ENCODE measurements at places on chromosomes 6 and 20.

DNA sequence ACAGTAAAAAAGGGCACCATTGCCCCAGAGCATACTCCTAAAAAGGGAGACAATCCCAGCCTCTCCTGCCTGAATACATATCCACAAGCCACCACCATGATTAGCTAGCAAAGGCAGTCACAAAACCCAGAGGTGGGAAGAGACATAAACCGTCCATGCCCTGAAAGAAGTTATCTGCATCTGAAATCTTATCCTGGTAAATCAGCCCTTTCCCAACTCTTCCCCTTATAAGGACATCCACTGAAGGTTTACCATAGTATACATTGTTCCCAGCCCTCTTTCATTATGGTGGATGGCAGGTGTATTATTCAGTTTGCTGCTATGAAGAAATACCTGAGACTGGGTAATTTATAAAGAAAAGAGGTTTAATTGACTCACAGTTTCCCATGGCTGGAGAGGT is 95.2 kb downstream of the TBC1D7 start:
- DNase-seq, result no peak

- no peak for DNase-seq
Measured at GRCh38 chr6:154408891-154409500, 52.4 kb upstream of the IPCEF1 start.

DNA sequence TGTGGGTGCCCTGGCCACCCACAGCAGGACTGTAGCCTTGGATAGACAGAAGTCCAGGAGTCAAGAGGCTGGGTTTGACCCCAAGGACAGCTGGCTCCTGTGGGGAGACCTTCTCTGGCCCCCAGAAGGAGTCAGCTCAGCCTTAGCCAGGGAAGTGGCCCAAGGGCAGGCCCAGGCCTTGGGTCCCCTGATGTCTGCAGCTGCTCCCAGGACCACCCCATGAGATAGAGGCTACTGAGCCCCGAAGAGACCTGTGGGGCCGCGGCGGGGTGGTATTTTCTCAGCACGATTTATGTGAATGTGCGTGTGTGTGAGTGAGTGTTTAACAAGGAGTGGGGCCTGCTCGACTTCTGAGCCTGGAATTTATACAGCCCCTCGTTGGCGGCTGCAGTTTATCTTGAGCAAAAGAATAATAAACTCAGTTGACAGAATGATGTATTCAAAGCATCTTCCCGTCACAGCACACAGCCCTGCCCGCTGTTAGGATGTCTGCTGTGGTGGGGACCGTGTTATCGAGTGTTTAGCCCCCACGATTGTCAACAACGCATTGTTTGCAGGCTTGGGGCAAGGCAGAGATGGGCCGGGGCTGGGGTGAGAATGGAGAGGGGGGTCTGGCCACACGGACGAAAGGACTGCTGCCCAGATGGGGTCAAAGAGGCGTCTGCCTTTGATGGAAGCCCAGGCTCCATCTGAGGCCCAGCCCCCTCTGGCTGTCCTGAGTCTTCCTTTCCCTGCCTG is 163.3 kb downstream of the VEGFA start:
- no peak for DNase-seq

- DNase-seq, result no peak
Measured at GRCh38 chr6:106469882-106470281, 109.4 kb downstream of the CRYBG1 start.

DNA sequence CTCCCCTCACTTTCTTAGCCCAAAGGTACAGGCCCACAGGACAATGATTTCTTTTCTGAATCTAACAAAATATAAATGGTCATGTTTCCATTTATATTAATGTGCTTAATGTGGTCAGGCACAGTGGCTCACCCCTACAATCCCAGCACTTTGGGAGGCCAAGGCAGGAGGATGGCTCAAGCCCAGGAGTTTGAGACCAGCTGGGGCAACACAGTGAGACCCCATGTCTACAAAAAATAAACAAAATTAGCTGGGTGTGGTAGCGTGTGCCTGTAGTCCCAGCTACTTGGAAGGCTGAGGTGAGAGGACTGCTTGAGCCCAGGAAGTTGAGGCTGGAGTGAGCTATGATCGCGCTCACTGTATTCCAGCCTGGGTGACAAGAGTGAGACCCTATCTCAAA is 77.2 kb upstream of the TULP1 start:
- no peak for DNase-seq

DNA sequence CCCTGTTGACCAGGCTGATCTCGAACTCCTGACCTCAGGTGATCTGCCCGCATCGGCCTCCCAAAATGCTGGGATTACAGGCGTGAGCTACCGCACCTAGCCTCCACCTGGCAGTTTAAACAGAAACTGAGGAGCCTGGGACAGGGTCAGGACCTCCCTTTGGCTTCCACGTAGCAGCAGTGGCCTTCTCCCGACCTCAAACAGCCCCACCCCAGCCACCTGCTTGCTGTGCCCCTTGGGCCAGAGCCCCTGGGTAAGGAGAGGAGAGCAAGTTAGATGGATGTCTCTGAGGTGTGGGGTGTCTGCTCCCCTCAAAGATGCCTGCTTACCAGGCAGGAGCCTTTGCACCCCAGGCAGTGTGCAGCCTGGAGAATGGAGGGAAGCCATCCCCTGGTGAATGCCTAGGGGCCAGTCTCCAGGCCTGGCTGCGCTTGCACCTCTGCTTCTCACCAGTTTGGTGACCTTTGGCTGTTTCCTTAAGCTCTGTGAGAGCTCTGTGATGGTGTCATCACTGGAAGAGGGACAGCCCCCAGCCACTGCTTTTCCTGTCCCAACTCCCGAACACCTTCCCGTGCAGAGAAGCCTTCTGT is 42.1 kb upstream of the MDFI start:
- DNase-seq, result no peak

DNA sequence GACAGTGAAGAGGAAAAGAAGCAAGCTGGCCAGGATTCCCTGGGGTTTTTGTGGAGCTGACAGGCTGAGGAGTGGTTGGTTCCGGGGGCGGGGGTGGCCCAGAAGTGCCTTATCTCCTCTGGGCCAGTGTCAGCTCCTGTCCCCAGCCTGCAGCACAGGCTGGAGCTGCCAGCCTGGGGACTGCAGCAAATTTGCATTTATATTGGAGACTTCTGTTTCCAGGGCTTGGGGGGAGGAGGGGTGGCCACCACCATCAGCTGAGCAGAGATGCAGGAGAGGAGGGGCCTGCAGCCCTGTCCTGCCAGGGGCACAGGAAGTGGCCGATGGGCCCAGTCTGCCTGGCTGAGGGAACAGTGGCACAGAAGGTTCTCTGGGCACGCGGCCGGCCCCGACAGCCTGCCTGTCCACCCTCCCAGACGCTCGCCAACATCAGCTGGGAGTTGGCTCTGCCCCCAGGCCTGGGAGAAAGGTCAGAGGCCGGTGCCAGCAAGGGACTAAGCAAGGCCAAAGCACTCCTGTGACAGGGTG is 24.3 kb upstream of the SCRT2 start:
- no peak for DNase-seq

DNA sequence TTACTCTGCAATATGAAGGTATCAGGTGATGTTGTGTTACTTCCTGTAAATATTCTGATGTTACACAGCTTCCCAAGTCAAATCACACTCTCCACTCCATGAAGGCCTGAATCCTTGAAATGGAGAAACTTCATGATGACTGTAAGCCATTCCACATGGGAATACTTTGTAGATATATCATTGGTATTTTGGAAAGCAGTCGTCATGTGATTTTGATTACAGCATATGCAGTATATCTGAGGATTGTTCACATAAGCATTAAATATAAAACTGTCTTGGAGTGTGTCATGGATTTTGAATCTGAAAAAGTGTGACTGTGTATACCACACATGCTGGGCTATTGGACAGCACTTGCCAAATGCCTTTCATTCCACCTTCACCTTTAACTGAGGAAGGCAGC is 118.3 kb upstream of the EXOC2 start:
- DNase-seq, result no peak

Data from activated CD4-positive, alpha-beta T cell treated with anti-CD3 and anti-CD28 coated beads for 1 hour (primary cell).